ENCODE measurements at places on chromosomes 2 and 18.

DNA sequence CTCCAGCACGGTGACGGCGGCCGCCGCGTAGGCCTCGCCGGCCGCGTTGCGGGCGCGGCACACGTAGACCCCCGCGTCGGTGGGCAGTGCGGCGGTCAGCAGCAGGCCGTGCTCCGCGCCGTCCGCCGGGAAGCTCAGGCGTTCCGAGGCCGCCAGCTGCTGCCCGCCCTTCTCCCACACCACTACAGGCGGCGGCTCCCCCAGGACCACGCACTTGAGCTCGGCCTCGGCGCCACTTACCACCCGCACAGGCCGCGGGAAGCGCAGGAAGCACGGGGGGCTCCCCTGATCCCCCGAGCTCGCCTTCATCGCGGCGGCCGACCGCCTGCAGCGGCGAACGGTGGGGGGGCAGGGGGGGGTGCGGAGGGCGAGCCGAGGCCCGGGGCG, 422 bp downstream of the OBSL1 start:
- no peak for DNase-seq

DNA sequence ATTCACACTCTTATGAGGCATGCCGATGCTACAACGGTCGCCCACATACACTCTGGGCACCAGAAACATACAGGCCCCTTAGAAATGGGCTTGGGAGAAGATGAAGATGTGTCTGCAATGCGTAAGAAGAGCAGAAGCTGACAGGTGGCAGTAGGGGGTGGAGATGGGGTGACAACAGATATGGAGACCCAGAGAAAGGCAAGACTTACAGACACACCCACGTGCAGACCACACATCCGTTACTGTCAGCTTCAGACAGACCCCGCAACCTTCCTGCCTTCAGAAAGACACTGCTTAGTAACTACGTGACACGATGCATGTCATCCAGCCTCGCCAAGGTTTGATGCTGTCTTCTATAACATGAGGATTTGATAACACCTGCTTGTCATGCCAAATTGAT, 89.5 kb downstream of the ZFP36L2 start:
- DNase-seq, result no peak

DNA sequence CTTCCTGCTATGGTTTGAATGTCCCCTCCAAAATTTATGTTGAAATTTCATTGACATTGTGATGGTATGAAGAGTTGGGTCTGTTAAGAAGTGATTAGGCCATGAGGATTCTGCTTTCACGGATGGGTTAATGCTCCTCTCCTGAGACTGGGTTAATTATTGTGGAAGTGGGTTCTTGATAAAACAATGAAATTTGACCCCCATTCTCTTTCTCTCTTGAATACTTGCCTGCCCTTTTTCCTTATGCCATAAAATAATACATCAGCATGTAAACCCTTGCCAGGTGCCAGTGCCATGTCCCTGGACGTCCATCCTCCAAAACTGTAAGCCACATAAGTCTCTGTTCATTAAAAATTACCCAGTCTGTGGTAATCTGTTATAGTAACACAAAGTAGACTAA, 352.8 kb downstream of the LRRTM4 start:
- DNase-seq, result no peak

GRCh38 chr18:70132999-70133398, 72.5 kb downstream of the RTTN start:
- no peak for DNase-seq

DNA sequence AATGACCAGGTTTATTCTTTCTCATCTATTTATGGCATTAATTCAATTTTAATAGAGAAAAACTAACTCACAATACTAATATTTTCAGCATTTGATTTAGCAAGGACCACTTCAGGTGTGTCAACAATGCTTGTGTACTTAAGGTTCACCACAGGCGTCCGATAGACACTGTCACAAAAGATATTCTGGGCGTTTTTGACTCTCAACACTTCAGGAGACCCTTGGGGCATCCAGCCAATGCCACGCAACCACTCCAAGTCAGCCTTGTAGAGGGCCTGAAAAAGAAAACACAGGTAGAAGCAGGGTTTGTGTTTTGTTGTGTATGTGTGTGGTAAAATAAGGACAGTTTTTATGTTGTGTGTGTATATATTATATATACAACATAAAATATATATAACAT, 158.2 kb downstream of the NEB start:
- no peak for DNase-seq

GRCh38 chr18:69364930-69365329, 35.8 kb upstream of the DOK6 start:
- DNase-seq, result no peak

- DNase-seq, result no peak
These were observed 114.0 kb upstream of the STON1 start for GRCh38 chr2:48415836-48416515.

DNA sequence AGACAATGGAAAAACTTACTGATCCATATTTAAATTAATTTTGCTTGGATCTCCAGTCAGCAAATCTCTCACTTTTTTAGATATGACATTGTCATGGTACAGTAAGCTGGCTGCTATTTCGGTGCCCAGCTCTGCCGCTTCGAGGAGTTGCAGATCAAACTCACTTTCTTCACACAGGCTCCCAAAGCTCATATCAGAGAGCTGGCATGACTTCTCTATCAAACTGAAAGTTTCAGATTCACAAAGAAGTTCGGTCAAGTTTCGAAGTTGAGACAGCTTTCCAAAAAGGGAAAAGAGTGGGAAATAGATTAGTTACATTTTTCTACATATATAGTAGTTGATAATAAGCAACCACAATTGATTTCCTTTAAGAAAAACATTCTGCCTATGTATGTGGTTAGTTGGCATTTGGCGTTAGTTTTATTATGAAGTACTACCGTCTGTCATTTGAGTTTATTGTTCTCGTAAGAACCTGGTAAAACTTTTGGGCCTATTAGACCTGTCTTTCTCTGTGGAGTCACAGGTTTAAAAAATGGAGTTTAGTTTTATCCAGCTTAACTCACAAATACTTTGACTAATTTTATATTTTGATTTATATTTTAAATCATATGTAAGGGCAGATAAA, 118.8 kb downstream of the ABCA12 start:
- no peak for DNase-seq

GRCh38 chr2:39919511-39920306, 140.7 kb upstream of the THUMPD2 start:
- DNase-seq, result no peak

- DNase-seq, result peak; percentile 68
These were observed 17.2 kb downstream of the PCBP1 start for GRCh38 chr2:70104231-70105111.

DNA sequence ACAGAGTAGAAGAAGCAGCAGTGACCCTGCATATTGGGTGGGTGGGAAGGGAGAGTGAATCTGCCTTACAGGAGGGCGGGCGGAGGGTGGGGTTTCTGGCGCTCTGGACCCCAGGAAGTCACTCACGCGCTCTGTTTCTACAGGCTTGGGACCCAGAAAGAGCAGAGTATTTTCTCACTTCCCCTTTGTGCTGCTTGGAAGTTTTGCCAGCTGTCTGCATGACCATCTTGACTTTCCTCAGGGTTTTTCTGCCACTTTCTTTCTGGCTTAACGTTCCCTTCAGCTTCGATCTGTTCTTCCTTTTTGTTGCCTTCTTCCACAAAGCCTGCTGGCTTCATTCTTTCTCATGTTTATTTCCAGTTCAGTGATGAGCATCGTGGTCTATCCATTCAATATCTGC, 383.1 kb downstream of the GALR1 start:
- no peak for DNase-seq

- no peak for DNase-seq
These were observed 10.5 kb upstream of the INSIG2 start for GRCh38 chr2:118077636-118078247.

- peak; percentile 2 for DNase-seq
These were observed 19.0 kb downstream of the DGKD start for GRCh38 chr2:233373316-233373715.

DNA sequence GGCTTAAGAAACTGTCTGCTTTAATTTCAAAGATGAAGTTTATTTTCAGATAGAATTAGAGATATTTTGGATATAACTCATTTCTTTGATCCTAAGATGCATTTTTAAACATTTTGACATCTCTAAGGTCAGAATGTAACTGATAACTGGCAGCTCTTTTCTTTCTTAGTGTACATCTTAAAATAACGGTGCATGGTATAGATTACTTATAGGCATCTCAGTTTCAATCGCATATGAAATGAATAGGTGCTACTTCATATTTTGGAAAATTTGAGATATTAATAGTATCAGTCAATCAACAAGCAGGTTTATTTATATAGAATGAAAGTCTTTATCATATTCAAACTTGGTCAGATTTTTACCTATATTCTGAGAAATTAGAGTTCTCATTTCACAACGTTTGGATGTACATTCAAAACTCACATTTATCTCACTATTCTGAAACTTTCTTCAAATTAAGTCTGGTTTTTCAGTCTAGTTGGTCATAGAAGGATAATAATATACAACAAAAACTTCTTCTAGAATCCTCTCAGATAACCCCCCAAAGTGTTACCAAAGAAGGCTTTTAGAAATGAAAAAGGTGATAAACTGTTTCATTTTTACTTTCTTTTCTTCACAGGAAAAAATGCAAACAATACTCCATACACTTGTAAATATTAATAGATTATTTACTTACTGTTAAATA, 122.8 kb upstream of the WDSUB1 start:
- DNase-seq, result no peak

- DNase-seq, result no peak
These were observed 65.3 kb downstream of the C18orf63 start for GRCh38 chr18:74380916-74381315.

GRCh38 chr18:60549338-60549960, 176.9 kb upstream of the MC4R start:
- DNase-seq, result no peak

- DNase-seq, result no peak
These were observed 88.8 kb upstream of the ASB18 start for GRCh38 chr2:236352761-236353593.

DNA sequence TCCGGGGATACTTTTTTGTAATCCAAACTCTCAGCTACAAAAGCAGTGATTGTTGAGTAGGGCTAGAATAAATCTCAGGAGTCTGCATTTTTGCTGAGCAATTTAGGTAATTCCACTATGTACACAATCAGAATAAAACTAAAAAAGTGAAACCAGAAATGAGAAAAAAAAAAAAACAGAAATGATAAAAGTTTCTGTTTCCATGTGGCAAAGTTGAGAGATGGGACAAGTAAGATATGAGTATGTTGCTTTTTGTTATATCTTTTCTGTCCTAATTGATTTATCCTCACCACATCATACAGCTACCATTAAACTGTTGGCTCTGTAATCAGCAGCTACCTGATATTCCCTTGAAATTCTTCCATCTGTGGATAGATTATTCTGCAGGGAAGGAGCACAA, 92.7 kb downstream of the VWC2L start:
- no peak for DNase-seq

- no peak for DNase-seq
These were observed 203.5 kb downstream of the LPIN1 start for GRCh38 chr2:11949732-11950523.

DNA sequence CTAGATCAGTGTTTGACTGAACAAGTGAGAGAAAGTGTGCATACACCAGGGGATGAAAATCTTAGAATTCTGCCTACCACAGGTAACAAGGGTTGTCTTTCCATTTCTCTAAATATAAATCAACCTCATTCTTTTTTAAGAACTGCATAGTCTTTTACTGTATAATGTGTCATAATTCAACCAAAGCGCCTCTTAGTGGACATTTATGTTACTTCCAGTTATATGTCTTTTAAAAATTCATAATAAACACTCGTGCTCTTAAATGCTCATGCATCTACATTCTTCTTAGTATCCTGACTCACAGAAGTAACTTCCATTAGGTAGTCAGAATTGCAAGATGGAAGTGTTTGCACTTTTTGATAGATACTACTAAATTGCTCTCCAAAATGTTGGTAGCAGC, 76.2 kb downstream of the CHRNA1 start:
- no peak for DNase-seq

DNA sequence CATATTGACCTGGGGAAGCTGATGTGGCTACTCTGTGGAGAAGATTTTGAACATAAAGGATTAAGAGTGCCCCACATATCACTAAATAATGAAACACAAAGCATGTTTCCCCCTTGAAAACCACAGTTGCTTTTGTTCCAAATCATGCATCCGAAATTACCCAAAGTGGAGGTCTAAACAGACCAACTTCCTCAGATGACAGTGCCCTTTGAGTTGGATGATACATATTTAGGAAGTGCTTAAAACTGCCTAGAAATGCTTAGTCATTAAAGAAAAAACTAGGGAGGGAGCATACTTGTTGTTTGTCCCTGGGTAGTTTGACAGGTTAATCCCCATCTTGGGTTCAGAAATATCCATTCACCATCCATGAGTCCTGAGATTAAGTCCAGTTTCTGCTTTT, 1070.3 kb downstream of the SUCLG1 start:
- no peak for DNase-seq

DNA sequence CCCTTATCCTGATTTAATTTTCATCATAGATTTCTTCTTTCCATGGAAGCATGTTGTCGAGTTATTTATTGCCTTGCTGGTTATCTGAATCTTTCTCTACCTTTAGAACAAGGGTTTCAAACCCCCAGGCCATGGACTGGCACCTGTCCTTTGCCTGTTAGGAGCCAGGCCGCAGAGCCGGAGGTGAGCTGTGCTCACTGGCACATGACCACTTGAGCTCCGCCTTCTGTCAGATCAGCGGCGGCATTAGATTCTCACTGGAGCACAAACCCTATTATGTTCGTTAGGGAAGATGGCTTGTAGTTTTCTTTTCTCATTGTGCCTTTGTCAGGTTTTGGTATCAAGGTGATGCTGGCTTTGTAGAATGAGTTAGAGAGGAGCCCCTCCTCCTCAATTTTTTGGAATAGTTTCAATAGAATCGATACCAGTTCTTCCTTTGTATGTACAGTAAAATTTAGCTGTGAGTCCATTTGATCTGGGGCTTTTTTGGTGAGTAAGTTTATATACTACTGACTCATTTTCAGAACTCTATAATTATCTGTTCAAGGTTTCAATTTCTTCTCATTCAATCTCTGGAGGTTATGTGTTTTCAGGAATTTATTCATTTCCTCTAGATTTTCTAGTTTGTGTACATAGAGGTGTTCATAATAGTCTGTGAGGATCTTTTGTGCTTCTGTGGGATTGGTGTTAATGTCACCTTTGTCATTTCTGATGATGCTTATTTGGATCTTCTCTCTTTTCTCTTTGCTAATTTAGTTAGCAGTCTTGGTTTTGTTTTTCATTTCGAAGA, 668.0 kb upstream of the FAM98A start:
- no peak for DNase-seq

DNA sequence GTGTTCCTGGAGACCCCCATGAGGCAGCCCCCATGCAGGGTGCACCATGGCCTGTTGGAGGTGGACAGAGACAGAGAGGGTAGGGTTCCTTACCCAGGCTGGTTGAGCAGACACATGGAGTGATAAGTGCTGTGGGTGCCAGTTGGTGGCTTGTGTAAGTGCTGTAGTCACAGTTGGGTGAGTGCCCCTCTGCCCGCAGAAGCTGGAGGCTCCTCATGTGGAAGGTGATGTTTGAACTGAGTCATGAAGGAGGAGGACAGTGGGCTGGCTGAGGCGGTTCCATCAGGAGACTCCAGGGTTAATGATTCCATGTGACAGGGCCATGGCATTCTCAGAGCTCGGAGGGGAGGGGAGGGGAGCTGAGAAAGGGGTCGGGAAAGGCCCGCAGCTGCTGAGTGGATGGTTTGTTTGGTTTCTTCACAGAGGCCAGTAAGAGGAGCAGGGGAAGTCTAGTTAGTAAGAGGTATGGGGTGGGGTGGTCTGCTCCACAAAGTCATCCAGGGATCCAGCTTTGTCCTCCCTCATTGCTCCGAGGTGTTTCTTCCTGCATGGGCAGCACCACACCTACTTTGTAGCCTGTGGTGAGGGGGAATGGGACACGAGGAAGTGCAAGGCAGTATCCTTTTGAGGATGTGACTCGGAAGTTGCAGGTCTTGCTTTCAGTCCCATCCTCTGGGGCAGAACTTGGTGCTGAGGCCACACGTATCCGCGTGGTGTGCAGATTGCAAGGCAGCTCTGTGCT, 13.6 kb downstream of the IMPA2 start:
- DNase-seq, result no peak

GRCh38 chr2:239691720-239692119, 290.9 kb upstream of the HDAC4 start:
- no peak for DNase-seq
